ENCODE measurements at places on chromosomes 7 and 10.
A peak's percentile ranks its signal among the peaks of the same experiment; 100 is the strongest.

DNA sequence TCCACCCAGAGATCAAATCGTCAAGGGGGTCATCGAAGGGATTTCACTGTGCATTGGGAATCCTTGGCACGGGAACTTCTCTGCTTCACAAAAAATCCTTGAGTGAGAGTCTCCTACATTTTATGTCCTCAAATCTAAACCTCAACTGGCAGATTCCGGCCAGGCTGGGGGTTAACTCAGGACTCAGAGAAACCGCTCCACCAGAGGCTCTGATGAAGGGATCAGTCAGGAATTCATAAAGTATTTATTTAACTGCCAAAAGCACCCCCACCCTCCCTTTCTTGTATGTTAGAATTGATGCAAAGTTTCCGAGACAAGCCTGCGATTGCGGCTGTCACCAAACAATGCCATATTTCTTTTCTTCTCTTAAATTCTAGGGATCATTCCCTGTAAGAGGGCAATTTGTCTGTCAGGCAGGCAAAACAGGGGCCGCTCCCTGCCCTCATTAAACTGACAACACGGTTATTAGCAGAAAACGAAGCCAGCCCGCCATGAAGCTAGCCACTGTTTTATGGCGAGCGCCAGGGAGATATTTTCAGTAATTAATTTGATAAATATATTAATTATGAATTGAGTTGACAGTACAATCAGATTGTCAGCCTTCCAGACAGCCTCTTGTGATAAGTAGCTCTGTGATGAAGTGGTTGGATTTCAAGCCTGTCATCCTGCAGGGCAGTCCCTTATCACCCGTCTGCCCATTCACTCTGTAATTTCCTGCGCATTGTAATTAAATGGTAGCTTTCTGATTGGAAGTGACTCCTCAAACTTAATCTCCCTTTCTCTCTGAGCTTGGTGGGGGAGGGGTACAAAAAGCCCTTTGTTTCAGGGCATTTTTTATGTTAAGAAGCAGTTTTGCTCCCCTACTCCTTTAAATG is 153.0 kb upstream of the GPR26 start:
- no peak for DNase-seq

DNA sequence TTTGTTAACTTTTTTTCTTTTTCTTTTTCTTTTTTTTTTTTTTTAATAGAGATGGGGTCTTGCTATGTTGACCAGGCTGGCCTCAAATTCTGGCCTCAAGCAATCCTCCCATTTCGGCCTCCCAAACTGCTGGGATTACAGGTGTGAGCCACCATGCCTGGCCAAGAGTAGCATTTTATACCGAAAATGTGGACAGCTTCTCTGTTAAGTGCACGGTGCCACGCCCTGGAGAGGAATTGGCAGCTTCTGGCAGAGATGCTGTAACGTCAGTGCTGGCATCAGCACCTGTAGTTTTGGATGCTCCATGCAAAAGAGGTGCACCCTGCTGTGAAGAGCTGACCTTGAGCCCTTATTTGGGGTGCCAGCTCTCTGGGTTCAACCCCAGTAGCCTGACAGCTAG is 18.2 kb downstream of the IL15RA start:
- no peak for DNase-seq

DNA sequence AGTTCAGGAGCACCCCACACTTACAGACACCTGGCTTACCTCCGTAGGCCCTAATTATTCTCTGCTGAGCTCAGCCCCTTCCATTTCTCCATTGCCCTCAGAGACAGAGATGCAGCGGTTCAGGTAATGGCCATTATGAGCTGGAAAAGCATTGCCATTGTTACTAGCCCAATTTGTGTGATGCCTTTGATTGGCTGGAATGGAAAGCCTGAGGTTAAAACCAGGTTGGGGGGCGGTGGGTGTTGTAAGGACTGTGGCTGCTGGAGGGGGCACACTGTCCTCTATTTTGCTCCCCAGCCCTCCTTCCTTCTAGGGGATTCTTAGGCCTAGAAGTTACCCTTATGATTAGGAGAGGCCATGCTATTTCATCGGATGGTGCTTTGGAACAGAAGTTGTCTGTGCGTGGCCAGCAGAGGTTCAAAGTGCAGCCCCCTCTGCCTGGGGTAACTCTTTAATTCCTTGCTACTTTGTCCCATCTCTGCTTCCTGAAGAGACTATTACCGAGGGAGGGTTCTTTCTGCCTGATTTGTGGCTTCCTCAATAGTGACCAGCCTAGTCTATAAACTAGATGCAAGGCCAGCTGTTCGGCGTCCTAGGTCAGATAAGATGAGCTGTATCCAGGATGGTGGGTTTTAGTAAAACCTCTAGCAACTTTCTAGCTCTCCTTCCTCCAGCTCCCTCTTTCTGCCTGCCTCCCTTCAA is 14.2 kb upstream of the ACSL5 start:
- DNase-seq: no peak

- DNase-seq: no peak
Measured at GRCh38 chr7:113394856-113395255, 276.5 kb upstream of the SMIM30 start.

DNA sequence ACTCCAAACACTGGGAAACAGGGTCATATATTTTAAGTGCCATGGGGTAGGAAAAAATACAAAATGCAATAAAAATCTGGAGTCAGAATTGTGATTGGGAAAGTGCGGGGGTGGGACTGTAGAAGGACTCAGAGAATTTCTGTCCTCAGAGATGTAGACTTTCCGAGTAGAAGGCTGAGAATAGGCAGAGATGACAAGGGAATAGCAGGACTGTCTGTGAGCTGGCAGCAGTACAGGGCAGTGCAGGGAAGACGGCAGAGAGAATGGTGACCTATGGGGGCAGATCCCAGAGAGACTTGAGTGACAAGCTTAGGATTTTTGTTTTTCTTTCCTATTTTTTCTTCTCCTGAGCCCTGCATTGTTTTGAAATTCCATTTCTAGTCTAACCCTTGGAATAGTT is 127.6 kb downstream of the SLC16A9 start:
- no peak for DNase-seq

DNA sequence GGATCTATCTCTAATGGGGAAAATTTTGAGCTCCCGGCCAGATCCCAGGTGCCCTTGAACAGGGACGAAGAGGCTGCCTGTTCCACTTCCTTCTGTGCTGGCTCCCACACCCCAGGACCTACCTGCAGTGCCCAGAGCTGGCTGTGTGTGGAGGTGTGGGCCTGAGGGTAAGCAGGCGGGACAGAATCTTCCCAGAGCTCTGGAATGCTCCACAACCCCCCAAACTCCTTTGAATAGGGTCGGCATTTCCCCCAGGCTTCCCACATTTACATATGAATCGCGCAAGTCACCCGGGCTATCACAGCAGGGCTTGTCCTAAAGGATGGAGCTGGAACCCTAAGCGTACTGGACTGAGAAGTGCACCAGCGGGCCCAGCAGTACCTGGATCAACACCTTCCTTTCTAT is 95.9 kb downstream of the DNMBP start:
- no peak for DNase-seq

DNA sequence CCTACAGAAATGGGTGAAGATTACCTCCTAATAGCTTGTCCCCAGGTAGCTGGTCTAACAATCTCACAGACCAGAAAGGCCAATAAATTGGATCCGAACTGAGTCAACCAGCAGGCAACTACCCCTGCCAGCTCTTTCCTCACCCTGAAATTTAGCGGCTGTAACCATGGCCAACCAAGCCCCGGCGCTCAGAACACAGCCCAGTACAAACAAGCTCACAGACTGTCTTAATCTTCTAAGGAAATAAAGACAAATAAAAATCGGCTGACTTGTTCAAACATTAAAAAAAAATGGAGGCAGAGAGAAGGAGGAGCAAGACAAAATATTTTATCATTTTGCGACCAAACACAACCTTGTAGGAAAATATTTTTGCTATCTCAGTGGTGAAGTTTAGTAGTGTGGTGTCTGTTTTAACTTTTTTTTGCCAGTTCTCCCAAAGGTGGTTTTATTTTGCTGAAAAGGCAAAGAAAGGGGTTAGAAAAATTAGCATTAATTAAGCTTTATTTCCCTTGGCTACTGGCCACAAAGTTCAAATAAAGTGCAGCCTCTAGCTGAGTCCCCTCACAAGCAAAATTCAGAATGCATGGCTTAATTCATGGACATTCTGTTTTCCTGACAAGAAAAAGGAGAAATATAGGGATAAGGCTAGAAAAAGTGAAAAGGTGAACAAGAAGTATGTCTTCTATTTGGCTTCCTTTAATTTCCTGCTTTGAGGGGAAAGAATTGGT is 313.0 kb upstream of the NPVF start:
- no peak for DNase-seq

GRCh38 chr10:119306514-119306951 is 99.2 kb downstream of the GRK5 start:
- no peak for DNase-seq

DNA sequence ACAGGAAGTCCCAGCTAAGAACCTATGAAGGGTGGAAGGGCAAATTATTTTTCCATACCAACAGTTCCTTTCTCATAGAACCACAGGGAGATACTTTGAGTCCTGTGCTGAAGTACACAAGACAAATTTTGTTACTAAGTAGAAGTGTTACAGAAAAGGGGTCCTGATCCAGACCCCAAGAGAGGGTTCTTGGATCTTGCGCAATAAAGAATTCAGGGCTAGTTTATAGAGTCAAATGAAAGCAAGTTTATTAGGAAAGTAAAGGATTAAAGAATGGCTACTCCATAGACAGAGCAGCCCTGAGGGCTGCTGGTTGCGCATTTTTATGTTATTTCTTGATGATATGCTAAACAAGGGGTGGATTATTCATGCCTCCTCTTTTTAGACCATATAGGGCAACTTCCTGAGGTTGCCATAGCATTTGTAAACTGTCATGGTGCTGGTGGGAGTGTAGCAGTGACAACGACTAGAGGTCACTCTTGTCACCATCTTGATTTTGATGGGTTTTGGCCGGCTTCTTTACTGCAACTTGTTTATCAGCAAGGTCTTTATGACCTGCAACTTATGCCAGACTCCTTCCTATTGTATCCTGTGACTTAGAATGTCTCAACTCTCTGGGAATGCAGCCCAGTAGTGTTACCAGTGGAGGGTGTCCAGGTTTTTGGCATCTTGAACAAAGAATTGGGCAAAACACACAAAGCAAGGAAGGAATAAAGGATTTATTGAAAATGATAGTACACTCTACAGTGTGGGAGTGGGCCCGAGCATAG is 409.4 kb downstream of the SH2D4B start:
- no peak for DNase-seq

DNA sequence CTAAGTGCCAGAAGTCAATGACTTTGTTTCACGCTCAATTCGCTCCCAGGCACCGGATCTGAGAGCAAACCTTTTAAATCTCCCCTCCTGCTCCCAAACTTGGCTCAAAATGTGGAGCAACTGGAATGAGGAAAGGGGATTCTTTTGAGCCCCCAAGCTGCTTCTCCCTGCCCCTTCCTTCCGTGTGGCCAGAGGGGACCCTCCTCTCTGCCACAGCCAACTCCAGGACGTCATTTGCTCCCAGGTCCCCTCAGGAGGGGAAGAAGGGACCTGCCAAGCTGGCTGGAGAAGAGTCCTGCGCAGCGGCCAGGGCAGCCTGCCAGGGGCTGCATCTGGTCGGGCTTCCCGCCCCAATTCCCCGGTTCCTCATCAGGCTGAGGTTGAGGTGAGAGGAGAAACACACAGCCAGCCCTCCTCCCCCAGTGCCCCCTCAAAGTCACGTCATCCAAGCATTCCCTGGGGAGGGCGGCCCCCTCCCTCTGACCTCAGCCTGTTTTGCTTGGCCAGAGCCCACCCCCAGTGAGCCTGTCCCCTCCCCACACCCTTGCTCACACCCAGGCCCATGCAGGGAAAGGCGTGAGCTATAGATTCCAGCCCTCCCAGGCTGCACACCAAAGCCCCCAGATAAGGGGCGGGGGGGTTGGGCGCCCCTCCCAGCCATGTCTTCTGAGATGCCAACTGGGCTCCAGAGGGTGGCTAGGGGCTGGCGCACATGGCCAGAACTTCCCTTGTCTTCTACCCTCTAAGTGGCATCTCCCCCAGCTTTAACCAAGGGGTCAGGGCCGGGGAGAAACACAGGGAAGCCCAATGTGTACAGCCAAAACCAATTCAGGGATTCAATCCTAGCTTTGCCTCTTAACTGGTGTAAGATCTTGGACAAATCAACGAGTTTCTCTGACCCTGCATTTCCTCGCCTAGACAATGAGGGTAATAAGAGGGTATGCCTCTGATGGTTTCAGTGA is 35.0 kb downstream of the SH3PXD2A start:
- peak; percentile 88 for DNase-seq

DNA sequence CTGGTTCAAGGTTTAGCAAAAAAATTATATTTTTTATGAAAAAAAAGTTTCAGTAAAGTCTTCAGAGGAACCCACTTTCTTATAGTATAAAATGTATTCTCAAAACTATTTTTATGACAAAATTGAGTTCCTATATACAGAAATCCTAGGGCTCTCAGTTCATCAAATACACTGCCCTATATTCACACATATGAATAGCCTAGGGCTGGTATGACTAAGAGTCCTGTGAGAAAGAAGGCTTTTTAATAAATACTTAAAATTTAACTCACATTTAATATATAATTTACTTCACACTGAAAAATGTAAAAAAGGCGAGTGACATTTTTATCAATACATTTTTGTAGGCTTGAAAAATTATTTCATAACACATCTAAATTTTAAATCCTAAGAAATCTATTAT is 16.6 kb downstream of the CHCHD3 start:
- DNase-seq: no peak

DNA sequence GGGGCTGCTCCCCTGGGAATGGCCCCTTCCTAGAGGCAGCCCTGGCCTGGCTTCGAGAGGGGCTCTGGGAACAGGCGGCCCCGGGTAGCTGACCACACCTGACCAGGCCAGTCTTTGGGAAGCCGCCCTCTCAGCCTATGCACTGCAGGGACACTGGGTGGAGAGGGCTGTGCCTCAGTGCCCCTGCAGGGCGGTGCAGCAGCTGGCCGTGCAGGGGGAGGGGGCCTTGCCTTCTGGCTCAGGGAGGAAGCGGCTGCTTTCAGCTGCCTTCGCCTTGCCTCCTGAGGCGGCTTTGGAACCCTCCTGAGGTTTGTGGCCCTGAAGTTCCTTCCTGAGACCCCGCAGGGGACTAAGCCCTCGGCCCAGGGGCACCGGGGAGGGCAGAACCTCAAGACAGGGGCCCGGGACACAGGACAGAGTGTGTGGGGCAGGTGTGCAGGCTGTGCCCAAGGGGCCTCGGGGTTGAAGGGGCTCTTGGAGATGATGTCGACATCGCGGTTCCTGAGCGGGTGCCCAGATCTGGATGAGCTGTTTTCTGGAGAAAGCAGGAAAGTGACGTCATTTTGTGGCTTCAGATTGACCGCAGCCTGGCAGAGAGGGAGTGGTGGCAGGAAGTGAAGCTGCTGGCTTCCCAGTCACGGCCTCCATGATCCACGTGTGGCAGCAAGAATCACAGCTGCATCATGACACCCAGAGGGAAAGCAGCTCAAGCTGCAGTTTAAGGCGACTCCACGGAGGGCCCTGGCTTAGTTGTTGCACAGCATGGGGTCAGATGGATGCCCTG is 17.7 kb downstream of the ADAM8 start:
- DNase-seq: peak; percentile 99

- DNase-seq: no peak
Measured at GRCh38 chr10:93079663-93080349, 6.1 kb downstream of the CYP26A1 start.

- no peak for DNase-seq
Measured at GRCh38 chr7:123051916-123052315, 56.4 kb upstream of the TAS2R16 start.

- DNase-seq: no peak
Measured at GRCh38 chr10:69317626-69318105, 39.4 kb downstream of the HK1 start.

- peak; percentile 9 for DNase-seq
Measured at GRCh38 chr7:94398841-94399240, 4.1 kb downstream of the COL1A2 start.

- DNase-seq: no peak
Measured at GRCh38 chr10:106898446-106898845, 266.1 kb downstream of the SORCS1 start.

GRCh38 chr10:70309661-70310060 is 25.9 kb upstream of the NPFFR1 start:
- no peak for DNase-seq
